Ecto neural progenitor cell (in vitro differentiated cells): ENCODE measurements at places on chromosomes 7 and 10.

DNA sequence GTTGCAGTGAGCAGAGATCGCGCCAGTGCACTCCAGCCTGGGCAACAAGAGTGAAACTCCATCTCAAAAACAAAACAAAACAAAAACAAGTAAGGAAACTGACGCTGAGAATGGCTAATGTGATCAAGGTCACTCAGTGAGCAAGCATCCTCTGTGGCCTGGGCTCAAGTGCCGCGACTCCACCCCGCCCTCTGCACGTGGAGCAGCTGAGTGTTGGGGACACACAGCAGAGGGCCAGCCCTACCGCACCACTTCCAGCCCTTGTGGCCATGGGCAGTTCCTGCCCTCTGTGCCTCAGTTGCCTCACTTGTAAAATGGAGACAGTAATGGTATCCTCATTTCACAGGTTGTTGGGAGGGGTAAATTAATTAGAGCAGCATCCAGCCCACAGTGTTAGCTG lies 21.0 kb upstream of the OPALIN start:
- DNase-seq = no peak

- DNase-seq = no peak
Measured at GRCh38 chr10:75647675-75648074, 216.3 kb downstream of the LRMDA start.

DNA sequence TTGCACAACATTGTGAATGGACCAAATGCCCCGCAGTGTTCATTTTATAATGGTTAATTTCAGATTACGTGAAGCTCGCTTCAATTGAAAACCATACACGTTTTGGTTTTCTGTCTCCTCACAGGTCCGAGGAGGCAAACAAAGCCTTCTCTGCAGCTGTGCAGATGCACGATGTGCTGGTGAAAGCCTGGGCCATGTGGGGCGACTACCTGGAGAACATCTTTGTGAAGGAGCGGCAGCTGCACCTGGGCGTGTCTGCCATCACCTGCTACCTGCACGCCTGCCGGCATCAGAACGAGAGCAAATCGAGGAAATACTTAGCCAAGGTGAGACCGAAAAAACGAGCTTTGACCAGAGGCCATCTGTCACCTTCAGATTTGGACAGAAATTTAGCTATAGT lies 110.3 kb downstream of the TRRAP start:
- DNase-seq = no peak

DNA sequence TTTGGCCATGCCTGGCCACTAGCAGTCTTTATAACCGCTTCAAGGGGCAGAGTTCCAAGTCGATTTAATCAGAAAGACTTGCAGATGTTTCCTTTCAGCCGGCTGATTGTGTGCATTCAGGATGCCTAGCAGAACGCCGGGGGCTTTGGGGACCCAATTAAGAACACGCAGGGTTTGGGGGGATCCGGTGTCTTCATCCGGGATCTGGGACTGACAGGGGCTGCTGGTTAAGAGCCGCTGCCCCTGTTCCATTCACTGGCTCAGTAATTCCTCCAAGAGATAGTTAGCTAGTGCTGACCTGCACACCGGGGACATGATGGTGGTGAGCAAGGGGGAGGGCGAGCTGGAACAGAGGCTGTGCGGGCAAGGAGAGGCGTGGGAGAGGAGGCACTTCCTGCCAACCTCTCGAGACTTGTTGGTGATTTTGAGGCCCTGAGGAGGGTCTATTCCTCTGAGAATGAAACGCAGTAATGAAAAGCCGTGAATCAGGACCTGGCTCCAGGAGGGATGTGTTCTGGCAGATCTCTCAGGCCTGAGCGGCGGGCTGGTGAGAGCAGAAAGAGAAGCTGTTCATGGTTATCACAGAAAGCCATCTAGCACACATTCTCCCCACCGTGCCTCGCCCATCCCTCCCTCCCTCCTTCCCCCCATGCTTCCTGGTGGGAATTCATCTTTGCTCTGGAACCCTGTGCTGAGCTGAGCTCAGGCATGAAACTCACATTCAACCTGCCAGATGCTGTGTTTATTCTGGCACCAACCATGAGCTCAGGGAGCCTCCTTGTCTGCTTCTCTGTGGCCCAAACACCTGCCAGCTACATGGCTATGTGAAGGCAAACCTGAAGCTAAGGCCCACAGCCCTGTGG lies 152.0 kb downstream of the CCDC3 start:
- no peak for DNase-seq

GRCh38 chr7:153258686-153259085 lies 499.1 kb downstream of the ACTR3B start:
- DNase-seq = no peak

- no peak for DNase-seq
Measured at GRCh38 chr7:134585897-134586296, 37.0 kb downstream of the AKR1B15 start.

GRCh38 chr7:117395743-117396142 lies 31.6 kb downstream of the ASZ1 start:
- DNase-seq = no peak

- no peak for DNase-seq
Measured at GRCh38 chr10:74058071-74058470, 60.2 kb downstream of the VCL start.

GRCh38 chr10:104065748-104066147 lies 19.9 kb downstream of the COL17A1 start:
- no peak for DNase-seq

GRCh38 chr7:157682946-157683746 lies 346.3 kb downstream of the DNAJB6 start:
- DNase-seq = peak; percentile 46

GRCh38 chr7:134996097-134996550 lies 9.8 kb downstream of the AGBL3 start:
- no peak for DNase-seq

DNA sequence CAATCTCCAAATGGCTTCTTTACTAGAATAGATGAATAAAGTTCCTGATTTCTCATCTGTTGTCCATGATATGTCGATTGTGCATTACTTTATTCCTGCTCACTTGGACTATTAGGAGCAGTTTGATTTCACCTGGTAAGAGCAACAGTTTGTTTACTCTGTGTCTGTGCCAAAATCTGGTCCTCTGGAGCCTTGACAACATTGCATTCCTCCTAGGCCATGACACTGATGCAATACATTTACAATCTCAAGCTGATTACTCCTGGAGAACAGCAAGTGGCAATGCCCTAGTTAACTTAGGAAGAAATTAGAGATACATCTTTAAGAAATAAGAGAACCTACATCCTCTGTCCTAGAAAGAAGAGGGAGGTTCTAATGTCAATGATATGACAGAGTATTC lies 71.8 kb downstream of the SGCE start:
- DNase-seq = no peak

DNA sequence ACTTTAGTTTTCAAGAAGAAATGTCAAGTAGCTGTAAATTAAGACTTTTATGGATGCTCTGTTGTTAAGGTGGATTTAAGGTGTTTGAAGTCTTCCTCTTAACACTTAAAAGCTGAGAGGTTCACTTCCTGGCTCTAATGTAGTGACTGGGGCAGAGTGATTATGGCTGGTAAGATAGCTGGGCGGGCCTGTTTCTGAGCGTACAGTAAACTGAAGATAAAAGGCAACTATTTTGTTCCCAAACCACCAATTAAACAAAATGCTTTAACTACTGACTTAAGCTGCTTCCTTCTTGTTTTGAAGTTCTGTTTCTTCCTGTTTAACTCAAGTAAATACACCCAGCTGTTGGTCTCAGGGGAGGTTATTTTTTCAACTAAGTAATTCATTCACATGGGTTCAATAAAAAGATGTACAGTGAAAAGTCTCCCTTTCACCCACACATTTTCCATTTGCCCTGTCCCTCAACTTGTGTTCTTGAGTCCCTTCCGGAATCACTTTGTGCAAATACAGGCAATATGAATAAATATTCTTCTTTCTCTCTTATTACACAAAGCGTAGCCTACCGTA lies 19.3 kb downstream of the VWA2 start:
- no peak for DNase-seq

DNA sequence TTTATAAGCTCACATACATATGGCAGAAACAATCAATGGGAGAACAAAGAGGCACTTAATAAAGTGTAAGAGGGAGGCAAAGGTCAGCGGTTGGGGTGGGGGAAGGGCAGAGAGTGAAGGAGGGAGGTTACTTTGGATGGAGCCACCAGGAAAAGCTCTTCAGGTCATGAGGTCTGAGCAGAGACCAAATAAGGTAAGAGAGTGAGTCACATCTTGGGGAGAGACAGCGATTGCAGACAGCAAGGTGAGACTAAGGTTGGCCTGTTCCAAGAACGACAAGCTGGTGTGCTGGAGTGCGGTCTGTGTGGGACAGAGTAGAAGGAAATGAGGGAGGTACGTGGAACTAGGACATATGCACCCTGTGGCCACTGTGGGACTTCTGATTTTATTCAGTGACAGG lies 74.3 kb upstream of the TOMM7 start:
- DNase-seq = no peak

DNA sequence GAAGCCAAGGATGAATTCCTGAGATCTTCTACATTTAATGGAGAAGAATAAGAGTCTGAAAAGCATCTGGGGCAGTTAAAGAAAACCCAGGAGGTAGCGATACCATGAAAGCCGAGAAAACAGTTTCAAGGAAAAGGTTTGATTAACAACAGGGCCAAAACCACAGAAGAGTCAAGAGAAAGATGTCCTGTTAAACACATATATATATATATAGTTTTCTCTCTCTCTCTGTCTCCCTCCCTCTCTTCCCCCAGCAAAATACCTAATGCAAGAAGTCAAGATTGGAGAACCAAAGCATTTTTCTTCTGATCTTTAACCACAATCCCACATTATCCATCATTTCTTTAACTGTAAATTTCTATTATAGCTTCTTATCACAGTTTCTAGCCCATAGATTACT lies 261.4 kb downstream of the SNX13 start:
- DNase-seq = no peak

DNA sequence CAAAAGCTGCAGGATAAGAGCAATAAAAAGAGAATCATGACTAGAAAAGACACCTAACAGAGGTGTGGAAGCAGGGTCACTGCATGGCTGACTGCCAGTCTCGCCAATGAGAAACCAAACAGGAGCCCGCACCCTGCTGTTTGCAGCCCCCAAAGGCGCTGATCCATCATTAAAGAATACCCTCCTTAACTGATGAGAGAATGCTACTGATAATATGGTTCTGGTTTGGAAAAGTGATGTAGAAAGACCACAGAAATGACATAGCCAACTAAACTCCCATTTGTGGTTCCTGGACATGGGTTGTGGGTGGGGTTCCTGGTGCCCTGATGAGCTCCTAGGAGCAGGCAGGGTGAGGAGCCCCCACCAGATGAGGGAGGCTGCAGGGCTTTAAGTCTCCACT lies 207.4 kb downstream of the TNS3 start:
- no peak for DNase-seq

GRCh38 chr7:24889611-24890010 lies 90.4 kb downstream of the OSBPL3 start:
- no peak for DNase-seq

- no peak for DNase-seq
Measured at GRCh38 chr7:24227068-24227467, 56.9 kb upstream of the NPY start.

DNA sequence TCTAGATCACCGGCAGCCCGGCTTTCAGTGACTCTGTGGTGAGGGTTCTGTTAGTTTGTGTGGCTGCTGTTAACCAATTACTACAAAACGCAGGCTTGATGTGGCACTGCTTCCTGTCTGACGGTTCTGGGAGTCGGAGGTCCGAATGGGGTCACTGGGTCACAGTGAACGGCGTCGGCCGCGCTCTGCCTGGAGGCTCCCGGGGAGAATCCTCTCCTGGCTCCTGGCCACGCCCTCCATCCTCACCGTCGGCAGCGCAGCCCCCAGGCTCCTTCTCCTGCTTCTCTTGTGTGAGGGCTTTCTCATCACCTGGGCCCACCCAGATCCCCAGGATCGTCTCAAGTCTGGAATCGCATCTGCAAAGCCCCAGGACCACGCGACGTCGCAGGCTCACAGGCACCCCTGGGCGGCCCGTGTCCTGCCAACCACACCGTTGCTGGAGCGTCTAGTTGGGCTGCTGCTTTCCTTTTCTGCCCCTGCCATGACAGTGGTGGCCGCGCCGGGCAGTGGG lies 31.8 kb upstream of the NKX6-2 start:
- no peak for DNase-seq

DNA sequence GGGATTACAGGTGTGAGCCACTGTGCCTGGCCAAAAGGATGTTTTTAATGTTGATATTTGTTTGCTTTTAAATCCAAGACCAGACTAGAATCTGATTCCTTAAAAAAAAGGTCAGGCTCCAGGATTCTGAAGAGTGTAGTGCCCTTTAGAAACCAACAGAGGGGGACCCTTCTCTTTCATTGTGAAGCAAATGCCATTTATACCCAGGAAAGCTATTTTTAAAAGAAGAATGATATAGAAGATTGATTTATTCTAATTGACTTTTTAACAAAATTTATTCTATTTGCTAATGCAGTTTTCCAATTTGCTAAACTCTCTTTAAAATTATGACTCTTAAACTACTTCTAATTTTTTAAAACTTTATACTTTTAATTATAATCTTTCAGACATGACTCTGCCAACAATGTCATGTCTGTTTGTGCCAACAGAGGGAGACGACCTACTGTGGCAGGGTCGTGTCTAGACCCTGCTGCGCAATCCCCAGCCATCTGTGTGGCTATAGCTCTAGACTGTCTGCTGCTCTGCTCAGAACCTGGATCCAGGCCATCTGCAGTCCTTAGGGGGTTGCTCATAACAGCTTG lies 201.0 kb upstream of the IMMP2L start:
- no peak for DNase-seq

DNA sequence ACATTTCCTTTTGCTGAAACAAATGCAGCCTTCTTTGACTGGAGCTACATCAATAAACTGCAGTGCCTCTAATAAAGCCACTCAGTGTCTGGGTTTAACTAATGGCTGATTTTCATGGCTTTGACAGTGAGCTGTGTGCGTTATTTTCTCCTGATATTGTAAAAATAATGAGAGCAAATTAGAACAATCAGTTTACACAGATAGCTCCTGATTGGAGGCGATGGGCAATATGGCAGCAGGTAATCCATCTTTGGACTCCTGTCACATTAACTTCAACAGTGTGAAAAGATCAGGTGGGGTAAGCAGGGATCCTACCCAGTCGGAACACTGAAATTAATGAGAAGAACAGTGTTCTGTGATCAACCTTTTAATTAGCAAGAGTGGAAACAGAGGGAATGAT lies 100.7 kb downstream of the POLL start:
- DNase-seq = no peak

DNA sequence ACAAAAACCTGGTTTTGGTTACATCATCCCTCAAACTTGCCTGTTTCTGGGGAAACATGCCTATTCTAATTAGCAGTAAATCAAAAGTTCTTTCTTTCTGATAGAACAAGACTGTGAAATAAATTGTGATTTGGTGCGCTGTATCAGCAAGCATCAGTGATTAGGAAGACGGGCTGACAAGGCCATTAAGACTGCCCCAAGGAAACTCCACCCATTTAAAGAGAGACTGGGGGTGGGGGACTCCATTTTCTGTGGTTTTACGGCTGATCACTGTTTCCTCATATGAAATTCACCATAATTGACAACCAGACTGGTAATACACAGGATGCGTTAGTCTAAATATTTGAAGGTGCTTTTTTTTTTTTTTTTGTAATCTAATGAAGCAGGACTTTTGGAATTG lies 68.7 kb downstream of the MBL2 start:
- no peak for DNase-seq

- no peak for DNase-seq
Measured at GRCh38 chr10:11488126-11488525, 123.3 kb downstream of the USP6NL start.

GRCh38 chr7:148390381-148390780 lies 200.2 kb upstream of the C7orf33 start:
- no peak for DNase-seq

- DNase-seq = peak; percentile 81
Measured at GRCh38 chr10:102072673-102073527, 7.8 kb downstream of the HPS6 start.
